Activated gamma-delta T cell treated with anti-CD3 and anti-CD28 coated beads, Interleukin-2, amount 50 U/mL, for 16 hours (primary cell): ENCODE measurements at places on chromosomes 6 and 20.

GRCh38 chr6:37956711-37957275, 137.3 kb downstream of the ZFAND3 start:
- DNase-seq = no peak

DNA sequence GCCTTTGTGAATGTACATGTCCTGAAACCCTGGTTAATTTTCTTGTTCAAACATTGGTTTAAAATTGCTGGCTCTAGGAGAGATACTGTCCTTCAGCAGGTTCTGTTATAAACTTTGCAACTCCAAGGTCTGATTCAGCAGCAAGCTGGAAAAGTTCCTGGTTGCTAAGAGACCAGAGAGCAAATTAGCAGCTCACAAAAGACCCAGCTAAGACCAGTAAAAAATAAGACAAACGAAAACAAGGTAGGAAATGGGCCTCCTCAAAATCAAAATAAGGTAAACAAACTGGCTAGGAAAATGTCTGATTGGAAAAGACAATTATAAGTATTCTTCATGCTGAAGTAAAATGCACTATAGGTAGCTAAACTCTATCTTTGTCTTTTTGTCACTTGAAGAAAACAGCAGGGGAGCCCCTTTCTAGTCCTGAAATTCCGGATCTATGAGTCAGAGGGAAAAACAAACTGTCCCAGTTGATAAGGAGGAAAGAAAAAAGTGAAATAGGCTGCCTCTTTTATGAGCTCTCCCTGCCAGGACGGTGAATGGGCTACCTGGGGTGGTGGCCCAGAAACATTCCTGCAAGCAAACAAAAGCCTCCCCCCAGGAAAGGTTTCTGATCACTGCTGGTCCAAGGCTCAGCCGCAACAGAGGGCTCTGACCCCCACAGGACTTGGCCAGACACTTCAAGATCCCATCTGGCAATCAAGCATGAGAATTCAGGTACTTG, 41.6 kb downstream of the UNC5CL start:
- DNase-seq = no peak

DNA sequence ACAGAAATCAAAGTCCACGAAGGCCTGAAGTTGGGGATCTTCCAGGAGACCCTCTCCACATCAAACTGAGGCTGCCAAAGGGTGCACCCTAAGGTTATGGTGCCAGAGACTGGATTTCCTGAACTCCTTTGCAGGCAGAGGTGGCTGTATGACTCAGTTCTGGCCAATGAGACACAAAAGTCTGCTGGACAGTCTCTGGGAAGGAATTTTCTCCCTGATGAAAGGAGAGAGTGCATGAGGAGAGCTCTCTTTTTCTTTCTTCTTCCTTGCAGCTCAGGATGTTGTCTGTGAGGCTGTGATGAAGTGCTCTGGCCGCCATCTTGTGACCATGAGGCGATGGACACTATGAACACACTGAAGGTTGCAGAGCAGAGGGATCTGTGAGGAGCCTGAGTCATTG, 85.2 kb downstream of the MDGA1 start:
- DNase-seq = no peak

GRCh38 chr6:6694368-6694780, 105.9 kb downstream of the LY86 start:
- no peak for DNase-seq

DNA sequence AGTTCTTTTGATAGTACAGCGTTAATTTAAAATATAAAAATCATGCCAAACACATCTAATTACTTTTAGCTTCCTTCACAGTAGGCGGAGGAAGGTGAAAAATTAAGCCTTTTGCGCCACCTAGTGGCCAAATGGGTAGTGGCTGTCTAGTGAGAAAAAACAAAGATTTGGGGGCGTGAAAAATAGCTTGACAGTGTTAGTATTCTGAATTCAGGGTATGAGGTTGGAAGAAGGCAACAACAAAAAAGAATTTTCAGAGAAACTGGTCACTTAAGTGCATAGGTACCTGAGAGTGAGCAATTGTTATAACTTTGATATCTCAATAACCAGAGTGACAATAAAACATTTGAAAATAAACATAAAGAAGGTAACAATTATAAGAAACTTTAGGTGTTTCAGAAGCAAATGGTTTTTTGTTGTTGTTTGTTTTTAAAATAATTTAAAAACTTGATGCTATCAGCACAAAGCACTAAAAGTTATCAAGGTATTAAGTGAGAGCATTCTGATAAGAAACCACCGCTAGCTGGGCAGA, 14.3 kb downstream of the PSMB9 start:
- DNase-seq = peak; percentile 80

GRCh38 chr20:20065361-20065760, 13.0 kb downstream of the CFAP61 start:
- no peak for DNase-seq

DNA sequence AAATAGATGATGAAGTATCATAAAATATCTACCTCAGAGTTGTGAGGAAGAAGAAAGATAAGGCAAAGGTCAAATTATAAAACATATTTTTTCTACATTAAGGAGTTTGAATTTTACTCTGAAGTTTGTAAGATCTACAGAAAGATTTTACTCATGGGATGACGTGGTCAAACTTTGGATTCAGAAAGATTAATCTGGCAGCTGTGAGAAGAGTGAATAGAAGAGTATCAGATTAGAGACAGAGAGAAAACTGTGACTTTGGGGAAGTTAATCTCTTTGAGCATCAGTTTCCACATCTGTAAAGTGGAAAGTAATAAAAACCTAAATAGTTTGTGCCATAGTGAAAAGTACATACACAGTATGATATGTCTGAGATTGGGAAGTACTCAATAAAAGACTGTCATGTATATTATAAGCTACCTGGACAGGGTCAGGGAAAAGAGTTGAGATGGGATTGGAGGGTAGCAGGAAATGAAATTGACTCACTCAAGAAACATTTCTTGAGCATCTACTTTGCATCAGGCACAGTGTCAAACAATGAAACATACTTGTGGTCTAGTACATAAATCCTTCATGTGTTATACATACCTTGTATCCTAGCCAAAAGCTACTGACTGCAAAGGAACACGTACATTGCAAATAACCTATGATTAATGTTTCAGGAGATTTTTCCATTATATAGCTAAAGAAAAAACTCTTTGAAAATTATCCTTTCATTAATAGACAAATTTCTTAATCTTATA, 222.1 kb downstream of the TMEM200A start:
- no peak for DNase-seq

DNA sequence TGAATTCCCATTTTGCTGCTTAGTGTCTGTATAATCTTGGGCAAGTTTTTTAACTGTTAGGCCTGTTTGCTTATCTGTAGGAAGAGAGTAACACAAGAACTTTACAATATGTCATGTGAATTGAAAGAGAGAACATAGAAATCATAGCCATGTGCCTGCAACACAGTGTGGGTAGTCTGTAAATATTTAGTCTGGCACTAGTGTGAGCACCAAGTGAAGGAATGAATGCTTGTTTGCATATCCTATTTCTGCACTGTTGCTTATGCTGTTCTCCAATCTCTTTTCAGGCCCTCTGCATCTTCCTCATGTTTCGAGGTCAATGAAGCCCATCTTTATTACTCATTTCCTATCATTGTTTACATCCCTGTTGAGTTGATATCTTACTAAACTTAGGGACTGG, 49.2 kb downstream of the CBFA2T2 start:
- DNase-seq = no peak

DNA sequence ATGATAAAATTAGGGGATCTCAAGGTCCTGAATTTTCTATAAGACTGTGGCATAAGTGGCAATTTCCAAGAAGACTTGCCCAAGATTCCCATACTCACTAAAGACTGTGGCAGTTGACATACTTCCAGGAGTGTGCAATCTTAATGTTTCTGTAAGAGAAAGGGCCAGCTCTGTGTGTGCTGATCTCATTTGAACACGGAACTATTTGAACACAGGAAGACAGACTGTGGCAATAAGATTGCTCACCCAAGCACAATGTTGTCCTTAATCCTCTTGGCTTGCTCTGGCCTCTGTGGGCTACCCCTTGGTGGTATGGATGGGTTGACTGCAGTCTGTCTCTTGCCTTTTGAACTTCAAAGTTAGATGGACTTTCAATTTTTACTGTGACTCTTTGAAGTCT, 151.4 kb downstream of the PHF3 start:
- DNase-seq = no peak

- DNase-seq = no peak
Measured at GRCh38 chr6:34938268-34938667, 49.2 kb downstream of the ANKS1A start.

DNA sequence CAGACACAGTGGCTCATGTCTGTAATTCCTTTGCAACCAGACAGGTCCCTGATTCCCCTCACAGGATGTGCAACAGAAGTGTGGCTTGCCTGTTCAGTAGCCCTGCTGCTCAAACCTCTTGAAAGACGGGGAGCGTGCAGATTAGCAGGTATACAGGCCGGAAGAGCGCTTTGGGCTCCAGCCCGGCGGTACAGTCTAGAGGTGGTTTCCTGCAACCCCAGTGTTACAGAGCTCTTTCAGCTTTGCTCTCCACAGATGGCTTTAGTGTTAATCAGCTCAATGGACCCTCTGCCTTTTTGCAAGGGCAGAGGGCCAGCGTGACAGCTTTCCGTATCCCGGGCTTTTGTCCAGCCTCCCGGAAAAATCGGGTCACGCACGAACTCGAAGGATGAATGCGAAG, 67.2 kb upstream of the TNFRSF21 start:
- no peak for DNase-seq
